ENCODE measurements at places on chromosomes 6 and 20.

DNA sequence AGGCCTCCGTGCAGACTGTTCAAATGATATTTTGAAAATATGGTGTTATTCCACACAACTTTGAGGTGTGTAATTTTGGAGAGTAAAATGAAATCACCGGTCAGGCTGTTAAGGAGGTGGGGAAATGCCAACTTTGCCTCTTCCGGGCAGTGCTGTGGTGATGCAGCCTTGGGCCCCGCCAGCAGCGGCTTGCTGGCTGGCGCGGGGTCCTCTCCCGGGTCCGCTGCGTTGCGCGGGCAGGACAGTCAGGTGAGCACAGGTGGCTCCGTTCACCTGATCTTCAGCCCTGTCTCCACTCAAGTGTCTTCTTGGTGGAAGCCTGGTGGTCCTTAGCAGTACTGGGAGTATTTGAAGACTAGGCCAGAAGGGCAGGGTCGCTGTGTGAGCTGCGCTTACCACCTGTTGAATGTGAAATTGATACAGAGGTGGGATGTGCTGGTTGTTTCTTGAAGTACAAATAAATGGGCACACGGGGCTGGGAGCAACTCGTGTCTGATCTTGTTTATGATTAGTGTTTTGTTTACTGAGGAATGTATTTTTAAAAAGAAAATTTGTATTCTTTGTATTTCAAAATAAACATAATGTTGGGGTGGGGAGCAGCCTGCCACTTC lies 184.2 kb downstream of the ARID1B start:
- no peak for DNase-seq

- DNase-seq = no peak
Measured at GRCh38 chr6:113359155-113360140, 497.7 kb upstream of the MARCKS start.

DNA sequence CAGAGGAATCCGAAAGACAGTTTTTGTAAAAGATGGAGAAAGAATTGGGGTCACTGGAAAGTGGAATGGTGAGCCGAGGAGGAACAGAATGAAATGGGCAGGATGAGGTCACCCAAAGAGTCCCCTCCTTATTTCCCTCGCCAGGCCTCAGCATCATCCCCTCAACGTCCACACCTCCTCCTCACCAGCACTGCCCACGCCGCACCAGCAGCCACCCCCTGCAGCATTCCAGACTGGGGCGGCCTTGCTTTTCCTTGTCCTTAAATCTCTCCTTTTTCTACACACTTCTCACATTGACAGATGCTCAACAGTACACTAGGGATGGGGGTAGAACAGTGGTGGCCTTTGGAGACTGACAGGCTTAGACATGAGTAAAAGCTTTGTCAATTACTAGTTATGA lies 363.1 kb upstream of the NOX3 start:
- DNase-seq = no peak

DNA sequence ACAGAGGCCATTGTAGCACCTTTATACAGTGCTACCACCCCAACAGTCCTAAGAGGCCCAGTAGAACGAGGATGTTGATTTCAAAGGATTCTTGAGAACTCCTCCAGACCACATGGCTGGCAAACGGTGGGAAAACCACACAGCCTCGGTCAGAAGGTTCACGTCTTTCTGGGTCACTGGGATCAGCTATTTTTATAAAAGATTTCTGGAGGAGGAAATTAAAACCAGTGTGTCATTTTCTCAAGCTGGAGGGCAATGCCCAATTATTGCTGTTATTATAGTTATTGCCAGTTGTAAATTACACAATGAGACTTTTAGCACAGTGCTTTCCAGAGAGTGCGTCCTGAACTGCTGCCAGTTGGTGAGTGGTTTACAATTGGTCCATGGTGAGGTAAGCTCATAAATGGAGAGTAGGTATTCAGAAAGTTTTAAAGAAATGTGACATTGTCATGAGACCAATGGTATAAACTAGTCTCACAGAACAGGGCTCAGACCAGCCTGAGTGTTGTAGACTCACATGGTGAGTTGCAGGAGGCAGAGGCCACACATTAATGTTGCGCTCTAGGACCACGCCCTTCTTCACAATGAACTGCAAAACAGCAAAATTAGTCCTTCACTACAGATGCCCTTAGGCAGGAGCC lies 8.4 kb upstream of the PPP1R14C start:
- no peak for DNase-seq

GRCh38 chr6:133407320-133408100 lies 166.4 kb downstream of the EYA4 start:
- DNase-seq = no peak

DNA sequence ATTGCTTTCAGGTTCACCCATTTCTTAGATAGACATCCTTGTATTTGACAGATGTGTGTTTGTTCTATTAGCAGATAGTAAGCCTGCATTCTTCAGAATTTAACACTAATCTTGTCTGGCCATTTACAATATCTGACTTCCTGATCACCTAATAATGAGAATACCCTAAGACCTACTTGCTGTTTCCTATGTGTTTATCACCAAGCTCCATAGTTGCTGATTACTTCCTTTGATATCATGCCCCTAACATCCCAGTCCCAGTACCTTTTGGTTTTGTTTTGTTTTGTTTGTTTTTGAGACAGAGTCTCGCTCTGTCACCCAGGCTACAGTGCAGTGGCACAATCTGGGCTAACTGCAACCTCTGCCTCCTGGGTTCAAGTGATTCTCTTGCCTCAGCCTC lies 143.6 kb upstream of the DST start:
- no peak for DNase-seq

DNA sequence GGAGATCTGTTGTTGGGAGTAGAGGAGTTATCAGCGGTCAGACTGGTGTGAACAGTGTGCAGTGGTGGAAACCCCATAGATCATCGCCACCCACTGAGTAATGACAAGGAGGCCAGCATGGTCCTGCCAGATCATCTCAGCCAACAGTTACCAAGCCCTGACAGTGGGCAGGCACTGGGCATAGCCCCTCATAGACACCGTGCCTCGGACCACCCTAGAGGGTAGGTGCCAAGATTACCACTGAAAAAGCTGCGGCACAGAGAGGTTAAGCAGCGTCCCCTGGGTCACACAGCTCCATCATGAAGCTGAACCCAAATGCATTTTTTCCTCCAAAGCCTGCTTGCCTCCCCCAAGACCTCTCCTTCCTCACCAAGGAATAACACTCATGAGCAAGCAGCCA lies 21.5 kb upstream of the BMP7 start:
- no peak for DNase-seq

DNA sequence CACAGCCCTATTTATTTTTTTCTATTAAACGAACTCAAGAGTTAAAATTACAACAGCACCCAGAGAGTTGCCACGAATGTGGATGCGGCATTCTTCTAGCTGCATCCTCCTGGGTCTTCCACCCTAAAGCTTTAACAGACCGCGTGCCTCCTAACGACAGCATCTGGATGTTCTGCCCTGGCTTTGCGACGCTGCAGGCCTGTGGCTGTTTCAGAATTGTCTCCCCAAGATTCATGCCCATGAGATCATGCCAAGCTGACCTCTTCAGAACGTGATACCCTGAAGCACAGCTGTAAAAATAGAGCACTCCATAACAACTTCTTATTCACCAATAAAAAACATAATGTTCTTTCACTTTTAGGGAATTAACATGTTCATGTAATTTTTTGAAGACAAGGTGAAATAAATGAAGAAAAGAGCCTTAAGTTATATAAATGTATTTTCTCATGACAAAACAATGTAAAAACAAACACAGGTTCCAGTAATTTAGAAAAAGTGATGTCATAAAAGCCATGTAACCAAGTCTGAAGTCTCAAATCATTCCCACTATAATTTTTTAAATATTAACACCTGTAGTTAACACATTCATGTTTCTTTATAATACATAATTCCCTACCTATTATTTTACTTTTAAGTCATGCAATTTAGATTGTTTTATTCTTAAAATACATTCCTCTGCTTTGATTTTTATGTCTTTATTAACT lies 26.5 kb downstream of the HIVEP2 start:
- no peak for DNase-seq

GRCh38 chr6:108914235-108915022 lies 66.2 kb downstream of the ARMC2 start:
- DNase-seq = no peak

GRCh38 chr6:48289841-48290240 lies 178.8 kb upstream of the PTCHD4 start:
- DNase-seq = no peak

GRCh38 chr6:43923376-43924221 lies 153.6 kb downstream of the VEGFA start:
- no peak for DNase-seq

- no peak for DNase-seq
Measured at GRCh38 chr20:19274412-19275015, 62.1 kb downstream of the SLC24A3 start.

DNA sequence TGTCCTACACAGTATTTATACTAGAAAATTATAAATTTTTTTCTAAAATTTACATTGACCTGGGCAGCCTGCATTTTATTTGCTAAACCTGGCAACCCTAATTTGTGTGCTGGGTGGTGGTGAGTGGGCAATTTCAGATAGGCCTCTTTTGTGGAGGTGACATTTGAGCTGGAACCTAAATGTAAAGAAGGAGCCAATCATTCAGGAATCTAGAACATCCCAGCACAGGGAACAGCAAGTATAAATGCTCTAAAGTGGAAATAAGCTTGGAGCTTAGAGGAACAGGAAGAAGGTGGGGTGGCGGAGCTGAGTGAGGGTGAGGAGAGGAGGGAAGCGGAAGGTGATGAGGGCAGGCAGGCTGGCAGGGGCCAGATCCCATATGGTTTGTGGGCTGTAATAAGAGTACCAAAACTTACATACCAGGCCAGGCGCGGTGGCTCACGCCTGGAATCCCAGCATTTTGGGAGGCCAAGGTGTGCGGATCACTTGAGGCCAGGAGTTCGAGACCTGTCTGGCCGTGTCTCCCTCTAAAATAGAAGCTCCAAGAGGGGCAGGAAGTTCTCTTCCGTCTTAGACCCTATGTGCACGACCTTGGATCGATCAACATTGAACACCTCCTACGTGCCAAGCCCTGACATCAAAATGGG lies 549 bp upstream of the CSE1L start:
- DNase-seq = no peak

DNA sequence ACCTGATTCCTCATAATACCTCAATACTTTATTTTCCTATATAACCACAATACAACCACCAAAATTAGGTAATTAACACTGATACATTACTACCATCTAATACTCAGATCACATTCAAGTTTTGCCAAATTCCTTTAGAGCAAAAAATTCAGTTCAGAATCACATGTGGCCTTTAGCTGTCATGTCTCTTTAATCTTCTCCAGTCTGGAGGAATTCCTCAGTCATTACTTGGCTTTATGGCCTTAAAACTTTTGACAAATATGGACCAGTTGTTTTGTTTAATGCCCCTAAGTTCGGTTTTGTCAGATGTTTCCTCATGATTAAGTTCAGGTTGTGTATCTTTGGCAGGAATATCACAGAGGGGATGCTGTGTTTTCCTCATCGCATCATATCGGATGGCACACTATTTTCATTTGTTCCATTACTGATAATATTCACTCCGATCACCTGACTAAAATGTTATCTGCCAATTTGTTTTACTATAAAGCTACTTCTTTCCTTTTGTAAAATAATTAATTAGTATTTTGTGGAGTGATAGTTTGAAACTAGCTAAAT lies 51.2 kb upstream of the AKIRIN2 start:
- no peak for DNase-seq

DNA sequence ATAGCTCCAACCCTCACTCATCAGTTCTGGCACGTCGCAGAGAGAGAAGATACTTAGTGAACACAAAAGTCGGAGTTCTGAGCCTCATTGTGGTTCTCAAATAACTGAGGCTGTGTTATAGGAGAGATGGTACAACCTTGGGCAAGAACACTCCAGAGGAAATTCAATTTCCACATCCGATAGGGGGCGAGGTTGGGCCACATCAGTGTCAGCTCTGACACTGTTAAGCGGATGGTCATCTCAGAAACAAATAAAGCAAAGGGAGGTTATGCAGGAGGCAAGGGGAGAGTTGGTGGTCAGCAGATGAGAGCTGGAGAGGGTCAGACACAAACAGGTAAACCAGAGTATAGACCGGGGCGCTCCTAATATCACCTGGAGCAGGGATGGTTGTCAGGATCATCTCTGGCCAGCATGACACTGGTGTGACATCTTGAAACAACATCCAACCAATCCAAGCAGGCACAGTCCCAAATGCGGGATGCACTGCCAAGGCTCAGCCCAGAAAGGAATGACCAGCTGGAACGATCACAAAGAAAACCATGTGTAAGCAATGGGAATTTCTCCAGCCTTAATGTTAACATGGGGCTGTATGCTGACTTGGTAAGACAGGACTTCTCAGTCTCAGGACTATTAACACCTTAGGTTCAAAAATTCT lies 331.8 kb downstream of the HACE1 start:
- no peak for DNase-seq

- no peak for DNase-seq
Measured at GRCh38 chr6:142271476-142271875, 30.3 kb upstream of the ADGRG6 start.

GRCh38 chr6:31711233-31711632 lies 3.9 kb upstream of the LY6G6D start:
- no peak for DNase-seq

GRCh38 chr20:2902291-2902690 lies 29.0 kb downstream of the PTPRA start:
- DNase-seq = no peak

GRCh38 chr6:79438030-79438429 lies 99.2 kb downstream of the LCA5 start:
- DNase-seq = no peak

- DNase-seq = no peak
Measured at GRCh38 chr6:30935018-30935417, 3.0 kb upstream of the SFTA2 start.

GRCh38 chr6:39143238-39143930 lies 28.4 kb upstream of the SAYSD1 start:
- no peak for DNase-seq

DNA sequence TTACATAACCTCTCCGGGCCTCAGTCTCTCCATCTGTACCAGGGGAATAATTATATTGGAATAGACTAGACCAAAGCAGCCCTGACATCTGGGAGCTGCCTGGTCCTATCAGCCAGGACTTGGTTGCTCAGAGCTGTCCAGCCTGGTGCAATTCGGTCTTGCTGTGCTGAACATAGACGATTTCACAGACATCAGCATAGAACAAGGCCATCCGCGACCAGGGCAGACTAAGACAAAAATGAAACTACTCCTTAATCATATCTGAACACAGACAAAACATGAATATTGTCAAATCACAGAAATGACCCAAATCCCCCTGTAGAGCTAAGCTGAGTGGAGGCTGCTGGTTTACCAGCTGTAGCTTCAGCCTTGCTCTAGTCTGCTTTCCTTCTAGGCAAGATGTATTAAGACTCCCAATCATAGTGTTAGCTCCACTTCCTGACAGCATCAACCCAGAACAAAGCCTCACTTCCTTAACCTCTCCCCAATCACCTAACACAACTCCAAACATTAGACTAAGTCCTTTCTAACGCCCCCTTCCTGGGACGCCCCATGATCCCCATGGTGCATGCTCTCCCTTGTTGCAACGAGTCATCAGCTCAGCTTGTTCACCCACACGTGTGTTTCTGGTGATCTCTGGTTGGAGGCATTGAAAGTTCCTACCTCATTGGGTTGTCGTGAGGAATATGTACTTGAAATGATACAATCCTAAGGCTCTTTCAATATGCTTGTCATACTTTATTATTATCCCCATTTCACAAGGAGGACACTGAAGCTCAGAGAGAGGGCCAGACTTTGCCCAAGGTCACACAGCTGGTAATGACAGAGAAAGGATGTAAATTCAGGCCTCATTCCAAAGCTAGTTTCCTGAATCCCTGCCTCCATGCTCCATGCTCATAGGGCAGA lies 3.5 kb upstream of the MAPK13 start:
- DNase-seq = no peak

All from activated gamma-delta T cell (primary cell).